Activated CD4-positive, alpha-beta memory T cell treated with anti-CD3 and anti-CD28 coated beads for 36 hours (primary cell): ENCODE measurements at places on chromosomes 7 and 10. TPM values are rescaled to one million over a fixed set of nuclear protein-coding genes. Genes with fewer than 3 reads are reported as not detected.

The HOXA6 gene
- not detected for total RNA-seq

DNA sequence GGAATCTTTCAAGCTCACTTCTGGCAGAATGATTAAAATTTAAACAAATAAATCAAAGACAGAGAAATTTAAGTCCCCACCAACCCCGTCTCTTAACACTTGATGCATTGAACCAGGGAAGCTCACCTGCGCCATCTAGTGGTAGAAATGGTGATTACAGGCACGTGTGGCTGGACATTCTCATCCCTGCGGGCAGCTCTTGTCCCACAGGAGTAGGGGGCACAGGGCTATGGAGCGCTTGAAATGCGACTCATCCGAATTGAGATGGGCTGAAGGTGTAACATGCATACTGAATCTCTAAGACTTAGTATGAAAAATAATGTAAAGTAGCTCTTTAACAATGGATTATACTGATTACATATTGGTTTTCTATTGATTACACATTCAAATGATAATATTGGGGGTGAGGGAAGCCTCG is 24.8 kb upstream of the SLIT1 start:
- H3K4me1 ChIP-seq = no peaks in the 10 kb centered on the region
- H3K27me3 ChIP-seq = no peaks in the 10 kb centered on the region
- H3K27ac ChIP-seq = no peak overlapping the region
- no peak overlapping the region for H3K4me3 ChIP-seq

- no peak overlapping the region for H3K27ac ChIP-seq
- DNase-seq = no peak
- no peaks in the 10 kb centered on the region for H3K36me3 ChIP-seq
- H3K4me3 ChIP-seq = no peak overlapping the region
- H3K4me1 ChIP-seq = peaks cover 26% of the 10 kb centered on the region
Measured at GRCh38 chr10:88978463-88978862, 12.1 kb upstream of the FAS start.

GRCh38 chr10:83375274-83375673 is 764.0 kb upstream of the GHITM start:
- H3K27ac ChIP-seq = no peak overlapping the region
- H3K4me3 ChIP-seq = no peak overlapping the region
- no peaks in the 10 kb centered on the region for H3K27me3 ChIP-seq
- no peaks in the 10 kb centered on the region for H3K36me3 ChIP-seq

GRCh38 chr10:43867667-43868565 is 219.2 kb upstream of the ZNF32 start:
- no peak for DNase-seq
- no peaks in the 10 kb centered on the region for H3K4me1 ChIP-seq
- no peak overlapping the region for H3K27ac ChIP-seq
- H3K27me3 ChIP-seq = no peaks in the 10 kb centered on the region
- no peaks in the 10 kb centered on the region for H3K36me3 ChIP-seq
- no peak overlapping the region for H3K4me3 ChIP-seq

The SLC13A1 gene
- total RNA-seq = not detected

DNA sequence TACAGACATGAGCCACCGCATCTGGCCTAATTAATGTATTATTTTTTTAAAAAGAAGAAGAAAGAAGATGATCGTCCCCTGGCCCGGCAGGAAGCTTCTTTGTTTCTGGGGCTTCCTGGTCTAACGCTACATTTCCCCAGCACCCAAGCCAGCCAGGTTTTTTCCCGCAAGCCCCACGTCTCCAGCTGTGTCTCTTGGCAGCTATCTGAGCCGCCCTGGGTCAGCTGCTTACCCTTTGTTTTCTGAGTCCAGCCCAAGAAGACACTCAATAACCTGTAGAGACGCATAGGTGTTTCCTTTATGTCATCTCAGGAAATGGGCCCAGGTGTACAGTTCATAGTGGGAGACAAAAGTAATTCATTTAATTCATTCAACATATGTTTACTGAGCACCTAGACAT is 110.2 kb downstream of the MTPAP start:
- H3K4me1 ChIP-seq = no peaks in the 10 kb centered on the region
- no peak for DNase-seq
- H3K36me3 ChIP-seq = no peaks in the 10 kb centered on the region

The COL1A2 gene
- not detected for total RNA-seq

The THNSL1 gene
- total RNA-seq = 6.0 TPM

- no peaks in the 10 kb centered on the region for H3K4me1 ChIP-seq
- H3K4me3 ChIP-seq = no peak overlapping the region
- DNase-seq = no peak
- peaks cover 24% of the 10 kb centered on the region for H3K27me3 ChIP-seq
- no peak overlapping the region for H3K27ac ChIP-seq
Measured at GRCh38 chr10:100600218-100600617, 64.5 kb downstream of the HIF1AN start.

The PKD2L1 gene
- not detected for total RNA-seq
